BJ (cell line): ENCODE measurements at places on chromosomes 3 and 15.

DNA sequence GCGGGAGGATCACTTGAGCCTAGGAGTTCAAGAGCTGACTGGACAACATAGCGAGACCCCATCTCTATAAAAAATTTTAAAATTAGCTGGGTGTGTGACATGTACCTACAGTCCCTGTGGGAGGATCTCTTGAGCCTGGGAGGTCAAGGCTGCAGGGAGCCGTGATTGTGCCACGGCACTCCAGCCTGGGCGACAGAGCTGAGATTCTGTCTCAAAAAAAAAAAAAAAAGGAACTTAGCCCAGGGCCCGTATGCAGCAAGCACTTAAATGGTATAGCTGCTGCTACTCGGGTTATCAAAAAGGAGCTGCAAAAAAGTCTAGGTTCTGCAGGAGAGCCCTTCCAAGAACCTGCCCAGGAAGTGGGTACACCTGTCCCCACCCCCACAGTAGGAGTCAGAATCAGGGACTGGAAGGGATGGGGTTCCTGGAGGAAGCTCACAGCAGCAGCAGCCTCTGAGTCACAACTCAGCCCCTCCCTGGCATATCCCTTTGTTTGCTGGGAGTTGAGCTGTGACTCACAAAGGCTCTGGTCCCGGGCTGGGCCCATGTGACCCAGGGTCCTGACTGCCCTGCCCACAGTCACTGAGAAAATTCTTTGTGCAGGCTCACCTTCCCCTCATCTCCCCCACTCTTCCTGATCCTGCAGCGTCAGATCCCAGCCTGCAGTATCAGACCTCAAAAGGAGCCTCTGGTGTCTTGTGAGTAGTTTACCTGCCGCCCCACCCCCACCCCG, at the start of gene SPATA12:
SPATA12 (plus strand) TSS at position 576 of the 733 bp plus-strand sequence. CDS start 13,031 bp downstream, outside the sequence.
- DNase-seq, result peak; percentile 37

- no peak for DNase-seq
Observed at GRCh38 chr15:65790694-65791334, 1.3 kb downstream of the DENND4A start.

GRCh38 chr3:46389306-46389705, 17.6 kb downstream of the CCR5AS start:
- no peak for DNase-seq

DNA sequence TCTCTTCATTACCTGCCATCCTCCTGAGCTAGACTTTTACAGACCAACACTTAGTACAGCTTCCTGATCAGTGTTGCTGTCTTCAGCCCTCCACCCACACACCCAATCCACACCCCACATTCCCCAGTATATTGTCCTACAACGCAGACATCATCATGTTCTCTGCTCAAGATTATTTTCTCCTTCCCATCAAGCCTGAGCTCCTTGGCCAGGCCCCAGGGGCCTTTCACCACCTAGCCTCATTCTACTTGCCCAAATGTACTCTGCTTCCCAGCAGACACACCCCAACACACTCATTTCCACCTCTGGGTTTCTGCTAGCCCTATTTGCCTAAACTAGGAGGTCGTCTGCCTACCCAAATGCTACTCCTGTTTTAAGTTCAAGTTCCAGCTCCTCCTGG, 37.0 kb downstream of the DAPK2 start:
- no peak for DNase-seq

GRCh38 chr15:27512281-27513001, 541.5 kb downstream of the GABRG3 start:
- no peak for DNase-seq

- peak; percentile 43 for DNase-seq
Observed at GRCh38 chr15:40338921-40339620, 1.7 kb downstream of the CCDC9B start.

DNA sequence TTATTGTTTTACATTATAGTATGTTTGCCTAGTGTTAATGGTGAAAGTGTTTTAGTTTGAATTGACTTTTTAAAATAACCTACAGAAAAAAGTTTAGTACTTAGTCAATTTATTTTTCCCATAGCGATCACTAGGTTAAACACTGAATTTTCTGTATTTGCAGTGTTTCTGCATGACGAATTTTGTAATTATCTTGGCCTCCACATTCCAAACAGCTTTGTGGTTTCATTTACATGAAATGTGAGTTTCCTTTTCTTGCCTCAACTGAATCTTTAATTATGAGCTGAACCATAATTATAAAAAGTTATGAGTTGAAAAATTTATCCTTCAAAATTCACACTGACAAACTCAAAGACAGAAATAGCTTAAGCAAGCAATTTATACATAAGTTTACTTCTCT, 235.5 kb downstream of the CTNNB1 start:
- DNase-seq, result no peak

- no peak for DNase-seq
Observed at GRCh38 chr3:12909710-12910109, 68.3 kb upstream of the RPL32 start.

DNA sequence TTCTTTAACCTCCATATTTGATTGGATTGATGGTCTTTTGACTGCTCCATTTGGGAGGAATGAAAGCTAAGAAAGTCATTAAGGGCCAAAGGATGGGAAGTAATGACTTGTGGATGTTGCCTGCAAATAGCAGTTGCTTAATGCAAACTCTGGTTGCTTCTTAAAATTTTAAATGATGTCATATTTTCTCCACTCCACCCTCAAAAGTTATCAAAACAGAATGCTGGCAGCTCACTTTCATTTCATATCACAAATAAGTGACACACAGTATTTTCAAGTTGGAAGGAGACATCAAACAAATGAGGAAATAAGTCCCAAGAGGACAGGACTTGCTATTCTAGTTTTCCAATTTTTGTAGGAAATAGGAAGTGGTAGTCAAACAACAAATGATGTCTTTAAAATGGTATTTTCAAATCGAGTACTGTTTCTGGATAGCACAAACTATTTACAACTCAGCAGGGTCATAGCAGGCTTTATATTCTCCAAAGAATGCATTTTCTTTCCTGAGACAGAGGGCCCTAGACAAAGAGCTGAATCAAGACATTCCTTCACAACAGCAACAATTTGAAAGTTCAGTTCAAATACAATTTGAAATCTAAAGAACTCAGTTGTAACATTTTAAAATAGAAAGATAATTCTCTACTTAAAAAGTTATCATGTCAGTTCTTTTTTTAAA, 165.1 kb upstream of the UBE2E1 start:
- DNase-seq, result no peak

DNA sequence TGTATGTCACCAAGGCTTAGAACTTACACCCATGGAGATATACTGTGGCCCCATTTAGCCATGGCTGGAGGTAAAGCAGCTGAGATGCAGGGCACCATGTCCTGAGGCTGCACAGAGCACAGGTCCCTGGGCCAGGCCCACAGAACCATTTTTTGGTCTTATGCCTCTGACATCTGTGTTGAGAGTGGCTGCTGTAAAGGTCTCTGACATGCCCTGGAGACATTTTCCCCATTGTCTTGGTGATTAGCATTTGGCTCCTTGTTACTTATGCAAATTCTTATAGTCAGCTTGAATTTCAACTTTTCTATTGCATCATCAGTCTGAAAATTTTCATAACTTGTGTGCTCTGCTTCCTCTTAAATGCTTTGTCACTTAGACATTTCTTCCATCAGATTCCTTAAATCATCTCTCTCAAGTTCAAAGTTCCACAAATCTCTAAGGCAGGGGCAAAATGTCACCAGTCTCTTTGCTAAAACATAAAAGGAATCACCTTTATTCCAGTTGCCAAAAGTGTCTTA, 701.3 kb downstream of the EPHA3 start:
- DNase-seq, result no peak

DNA sequence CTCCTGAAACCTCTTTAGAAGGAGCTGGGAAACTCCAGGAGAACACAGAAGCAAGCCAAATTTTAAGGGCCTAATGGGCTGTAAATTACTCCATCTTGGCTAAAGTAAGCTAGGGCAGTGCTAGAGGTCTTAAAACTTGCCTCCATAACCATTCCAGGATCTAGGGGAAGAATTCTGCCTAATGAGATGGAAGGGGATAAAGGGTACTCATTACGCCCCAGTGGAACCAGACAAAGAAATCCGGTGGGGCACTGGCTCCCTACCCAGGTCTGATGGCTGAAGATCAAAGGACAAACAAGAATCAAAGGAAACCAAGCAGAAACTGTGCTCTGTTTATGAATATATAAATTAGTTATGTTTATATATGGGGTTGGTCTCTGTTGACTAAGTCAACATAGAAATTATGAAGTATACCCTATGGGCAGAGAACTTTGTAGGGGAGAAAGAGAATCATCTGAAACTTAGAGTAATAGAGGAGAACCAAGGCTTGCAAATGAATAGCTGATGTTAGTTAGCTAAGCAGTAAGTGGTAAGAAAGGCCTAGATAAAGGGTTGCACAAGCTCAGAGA, 57.8 kb downstream of the NCEH1 start:
- DNase-seq, result no peak

GRCh38 chr3:51942603-51943450, 664 bp downstream of the PARP3 start:
- DNase-seq, result no peak

GRCh38 chr3:9161298-9161697, 88.1 kb downstream of the SRGAP3 start:
- no peak for DNase-seq

DNA sequence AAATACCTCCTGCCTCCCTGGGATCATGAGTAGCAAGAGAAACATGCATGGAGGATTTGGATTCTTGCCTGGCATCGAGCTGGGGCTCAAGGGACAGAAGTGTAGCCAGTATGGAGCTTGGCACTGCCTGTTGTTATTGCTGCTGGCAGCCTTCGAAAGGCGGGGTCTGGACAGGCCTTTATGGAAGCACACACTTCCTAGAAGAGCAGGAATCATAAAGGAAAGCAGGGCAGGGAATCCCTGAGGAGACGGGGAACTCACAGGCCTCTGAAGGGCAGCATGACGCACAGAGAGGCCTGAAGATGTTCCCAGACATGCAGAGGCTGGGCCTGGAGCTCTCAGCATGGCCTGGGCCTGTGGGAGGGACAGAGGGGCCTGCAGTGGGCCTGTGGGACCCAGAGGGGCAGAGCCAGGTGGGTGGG, 18.6 kb upstream of the SLC41A3 start:
- no peak for DNase-seq

DNA sequence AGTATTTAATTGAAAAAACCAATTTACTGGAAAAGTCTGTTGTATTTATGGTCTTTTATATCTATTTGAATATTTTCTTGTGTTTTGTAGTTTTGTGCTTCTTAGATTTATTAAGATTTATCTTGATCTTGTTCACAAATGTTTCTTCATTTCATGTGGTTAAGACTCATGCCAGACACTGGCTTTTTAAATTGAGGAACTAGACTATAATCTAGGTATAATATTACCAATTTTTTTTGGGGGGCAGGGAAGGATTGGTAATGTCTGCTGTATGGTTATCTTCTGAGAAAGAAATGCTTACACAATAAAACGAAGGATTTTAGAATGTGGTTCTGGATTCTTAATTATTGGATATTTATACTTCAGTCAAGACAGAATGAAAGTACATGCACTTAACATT, 24.9 kb downstream of the AP4E1 start:
- DNase-seq, result no peak

DNA sequence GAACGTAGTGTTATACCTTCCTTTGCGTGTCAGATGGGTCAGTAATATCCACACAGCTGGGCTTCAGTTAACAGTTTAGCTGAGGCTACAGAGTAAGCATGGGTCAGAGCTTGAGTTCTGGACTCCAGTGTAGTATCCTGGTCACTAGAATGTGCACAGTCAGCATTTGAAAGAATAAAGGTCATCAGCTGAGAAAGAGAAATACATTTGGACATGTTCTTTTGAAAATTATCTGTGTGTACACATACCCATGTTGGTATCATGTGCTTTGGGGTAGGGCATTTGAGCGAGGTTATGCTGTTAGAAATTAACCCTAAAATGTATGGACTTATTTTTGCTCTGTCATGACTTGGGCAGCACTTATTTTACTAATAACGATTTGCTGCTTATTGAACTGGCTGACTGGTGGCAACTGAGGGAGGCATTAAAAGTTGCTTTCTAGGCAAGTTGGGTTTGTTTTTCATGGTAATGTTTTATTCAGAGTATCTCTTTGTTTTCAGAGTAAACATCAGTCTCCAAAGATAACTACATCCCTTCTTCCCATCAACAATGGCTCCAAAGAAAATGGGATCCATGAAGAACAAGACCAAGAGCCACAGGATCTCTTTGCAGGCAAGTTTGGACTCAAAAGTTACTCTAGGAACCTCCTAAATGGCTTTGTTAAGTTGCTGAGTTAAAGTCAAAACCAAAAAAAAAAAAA, 16.4 kb downstream of the SNX1 start:
- no peak for DNase-seq

DNA sequence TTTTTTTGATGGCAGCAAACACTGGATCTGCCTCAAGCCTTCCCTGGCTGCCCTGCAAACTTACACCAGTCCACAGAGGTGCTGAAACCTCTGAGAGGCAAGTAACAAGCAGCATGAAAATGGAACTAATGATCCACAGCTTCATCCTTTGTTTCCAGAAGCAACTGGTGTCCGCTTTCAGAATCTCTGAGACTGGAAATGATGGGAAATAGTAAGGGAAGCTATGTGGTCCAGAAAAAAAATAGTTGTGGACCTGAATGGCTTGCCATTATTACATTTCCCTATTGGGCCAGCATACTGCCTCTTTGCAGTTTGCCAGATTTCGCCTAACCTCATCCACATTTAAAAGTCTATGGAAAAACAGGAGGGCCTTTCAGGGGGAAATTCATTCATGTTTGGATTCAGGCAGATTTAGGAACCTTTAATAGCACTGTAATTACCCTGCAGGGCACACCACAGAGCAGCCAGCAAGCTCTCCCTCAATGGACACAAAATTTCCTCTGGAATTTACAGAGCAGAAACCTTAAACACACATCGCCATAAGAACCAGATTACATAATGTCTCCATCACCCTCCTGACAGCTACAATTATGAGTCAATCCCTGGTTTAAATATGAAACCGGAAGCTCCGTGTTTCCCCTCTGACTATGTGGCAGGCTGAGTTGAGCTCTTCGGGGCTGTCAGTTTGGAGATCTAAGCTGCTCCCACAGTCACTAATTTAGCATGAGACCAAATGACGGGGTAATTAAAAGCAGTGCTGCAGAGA, 134.4 kb downstream of the TMCO5A start:
- no peak for DNase-seq

GRCh38 chr3:54698054-54698453, 229.8 kb downstream of the LRTM1 start:
- no peak for DNase-seq

DNA sequence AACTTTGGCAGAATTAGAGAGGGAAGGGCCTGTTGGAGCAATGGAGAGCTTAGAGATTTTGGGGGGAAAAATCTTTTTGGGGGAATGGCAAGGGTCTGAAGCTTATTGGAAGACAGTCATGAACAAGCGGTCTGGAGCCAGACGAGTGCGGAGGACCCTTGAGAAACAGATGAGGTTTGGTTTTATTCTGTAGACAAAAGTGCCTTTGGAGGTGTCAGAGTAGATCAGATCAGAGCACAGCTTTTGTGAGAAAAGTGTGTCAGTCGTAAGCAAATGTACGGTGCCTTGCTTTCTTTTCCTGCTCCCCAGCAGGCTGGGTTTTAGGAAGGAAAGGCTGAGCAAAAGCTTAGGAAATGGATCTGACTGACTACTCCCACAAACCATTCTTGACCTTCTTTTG, 236.8 kb upstream of the TPRG1 start:
- DNase-seq, result no peak

GRCh38 chr15:56788359-56788758, 55.0 kb upstream of the ZNF280D start:
- DNase-seq, result no peak

GRCh38 chr3:189361103-189361835, 189.5 kb downstream of the TPRG1 start:
- DNase-seq, result no peak

- peak; percentile 63 for DNase-seq
Observed at GRCh38 chr3:147431751-147432150, 22.6 kb downstream of the ZIC1 start.
